ENCODE measurements at places on chromosomes 13 and 19. TPM values are rescaled to one million over a fixed set of nuclear protein-coding genes. Genes with fewer than 3 reads are reported as not detected.

DNA sequence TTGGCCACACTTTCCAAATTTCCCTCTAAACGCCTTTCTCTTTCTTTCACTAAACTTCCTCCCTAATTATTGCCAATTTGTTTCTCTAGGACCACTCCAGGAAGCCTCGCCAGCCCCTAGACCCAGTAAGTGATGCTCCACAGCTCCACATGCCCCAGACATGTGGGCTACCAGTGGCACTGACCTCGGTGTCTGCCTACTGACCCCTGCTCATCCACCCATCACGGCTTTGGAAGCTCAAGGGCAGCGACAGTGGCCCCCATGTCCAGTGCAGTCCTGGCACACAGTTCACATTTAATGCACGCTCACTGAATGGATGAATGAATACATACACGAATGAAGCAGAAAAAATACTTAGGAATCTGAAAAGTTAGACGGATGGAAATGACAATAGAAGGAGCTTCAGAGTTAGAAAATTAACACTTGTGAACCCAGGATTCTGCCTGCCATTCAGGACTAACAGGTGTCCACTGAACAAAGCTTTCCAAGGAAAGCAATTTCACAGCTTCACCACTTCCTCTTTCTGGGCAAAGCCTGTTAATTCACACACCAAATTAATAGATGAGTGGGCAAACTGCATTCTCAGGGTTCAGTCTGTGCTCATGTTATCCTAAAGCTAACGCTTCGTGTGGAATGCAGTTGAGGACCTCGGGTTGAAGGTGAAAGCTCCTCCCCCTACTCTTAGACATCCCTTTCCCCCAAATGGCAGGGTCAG lies 50.9 kb downstream of the CCDC70 start:
- DNase-seq, result no peak

DNA sequence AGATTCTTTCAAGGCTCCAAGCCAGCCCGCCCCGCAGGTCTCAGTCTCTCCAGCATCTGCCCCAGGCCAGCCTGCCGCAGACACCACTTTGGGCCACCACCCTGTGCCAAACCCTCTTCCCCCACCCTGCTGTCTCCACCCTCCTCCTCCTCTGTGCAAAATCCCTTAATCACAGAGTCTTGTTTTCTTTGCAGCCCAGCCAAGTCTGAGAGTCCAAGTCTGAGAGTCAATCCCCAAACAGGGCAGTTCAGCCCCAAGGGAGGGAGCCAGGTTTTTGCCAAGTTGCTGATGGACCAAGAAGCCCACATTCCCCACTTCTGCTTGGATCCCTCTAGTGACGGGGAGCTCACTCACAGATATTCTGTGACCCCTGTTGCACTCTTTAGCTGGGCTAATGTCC lies 3.1 kb downstream of the ADAMTS10 start:
- peak; percentile 78 for DNase-seq

- DNase-seq, result no peak
Observed at GRCh38 chr19:44720945-44721344, 22.0 kb downstream of the CEACAM16 start.

DNA sequence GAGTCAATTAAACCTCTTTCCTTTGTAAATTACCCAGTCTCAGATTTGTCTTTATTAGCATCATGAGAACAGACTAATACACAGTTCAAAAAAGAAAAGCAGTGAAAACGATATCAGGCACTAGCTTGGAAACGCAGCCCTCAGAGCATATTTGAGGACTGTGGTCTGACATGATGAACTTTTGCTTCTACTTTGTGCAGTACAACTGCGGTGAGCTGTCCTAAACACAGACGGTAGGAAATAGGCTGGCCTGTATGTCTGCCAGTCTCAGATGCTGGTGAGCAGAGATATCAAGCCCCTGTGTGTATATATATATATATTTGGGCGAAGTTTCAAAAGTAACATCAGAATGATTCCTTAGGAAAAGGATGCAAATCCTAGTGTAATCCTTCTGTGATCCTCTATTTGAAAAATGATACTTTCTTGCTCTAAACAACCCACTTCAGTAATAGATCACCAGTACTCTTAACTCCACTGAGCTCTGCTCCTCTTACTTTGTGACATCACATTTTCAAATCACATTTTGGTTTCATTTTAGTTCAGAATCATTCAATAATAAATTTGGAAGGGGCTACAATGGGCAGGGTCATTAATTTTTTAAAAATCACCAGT lies 74.4 kb downstream of the TNFRSF19 start:
- DNase-seq, result peak; percentile 90

DNA sequence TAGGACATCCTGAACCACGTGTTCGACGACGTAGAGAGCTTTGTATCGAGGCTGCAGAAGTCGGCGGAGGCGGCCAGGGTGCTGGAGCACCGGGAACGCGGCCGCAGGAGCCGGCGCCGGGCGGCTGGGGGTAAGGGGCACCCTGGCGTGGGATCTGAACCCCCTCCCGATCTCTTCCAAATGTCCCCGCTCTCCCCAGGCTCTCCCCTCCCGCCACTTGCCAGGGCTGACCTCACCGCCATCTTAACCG lies 6.0 kb downstream of the EPS8L1 start:
- DNase-seq, result no peak

GRCh38 chr13:110297011-110297410 lies 9.9 kb downstream of the COL4A1 start:
- no peak for DNase-seq

- DNase-seq, result no peak
Observed at GRCh38 chr13:73635166-73635787, 498.9 kb downstream of the KLF12 start.

- DNase-seq, result peak; percentile 82
Observed at GRCh38 chr13:42594481-42595252, 20.7 kb downstream of the TNFSF11 start.

GRCh38 chr13:32940601-32941000 lies 75.6 kb upstream of the KL start:
- peak; percentile 89 for DNase-seq

GRCh38 chr19:50252111-50252886 lies 48.9 kb downstream of the MYH14 start:
- DNase-seq, result no peak

DNA sequence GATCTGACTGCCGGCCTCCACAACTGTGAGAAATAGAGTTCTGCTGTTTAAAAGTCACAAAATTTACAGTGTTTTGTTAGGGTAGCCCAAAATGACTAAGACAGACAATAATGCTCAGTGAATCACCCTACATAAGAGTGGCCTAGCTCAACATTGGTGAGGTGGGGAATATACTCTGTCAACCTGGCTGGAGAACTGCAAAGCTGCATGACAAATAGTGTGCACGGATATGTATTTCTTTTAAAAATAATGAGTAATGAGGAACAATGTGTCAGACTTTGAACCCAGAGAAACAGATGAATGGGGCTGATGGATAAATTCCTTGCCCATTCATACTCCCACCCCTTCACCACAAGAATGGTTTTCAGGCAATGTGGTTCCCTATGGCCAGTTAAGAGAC lies 372.4 kb downstream of the SUCLA2 start:
- no peak for DNase-seq

- DNase-seq, result no peak
Observed at GRCh38 chr13:110565296-110565695, 3.8 kb upstream of the RAB20 start.

DNA sequence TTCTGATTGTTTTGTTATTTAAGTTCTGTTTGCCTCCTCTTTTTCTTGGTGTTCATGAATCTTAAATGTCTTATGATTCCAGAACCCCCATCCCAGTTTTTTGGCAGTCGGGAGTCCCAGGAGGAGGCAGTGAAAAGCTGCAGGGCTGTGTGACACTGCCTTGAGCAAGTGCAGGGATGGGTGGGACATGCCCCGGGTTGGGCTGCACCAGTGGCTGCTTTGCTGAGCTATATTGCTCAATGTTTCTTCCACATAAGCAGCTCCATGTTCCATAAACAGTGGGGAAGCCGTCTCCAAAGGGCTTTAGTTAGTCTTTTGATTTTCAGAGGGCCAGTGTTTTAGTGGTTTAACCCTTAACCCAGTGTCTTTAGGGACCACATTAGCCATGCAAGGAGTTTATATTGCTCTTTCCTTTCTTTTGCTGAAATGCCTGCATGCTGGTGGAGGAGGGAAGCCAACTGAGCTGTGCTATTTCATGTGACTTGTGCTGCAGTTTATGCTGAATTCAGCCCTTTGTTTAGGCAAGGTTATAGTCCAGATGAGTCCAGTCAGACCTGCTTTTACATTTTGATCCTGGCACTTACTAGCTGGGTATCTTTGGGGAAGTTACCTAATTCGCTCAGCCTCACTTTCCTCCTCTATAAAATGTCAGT lies 13.1 kb downstream of the ATP8A2 start:
- DNase-seq, result no peak

DNA sequence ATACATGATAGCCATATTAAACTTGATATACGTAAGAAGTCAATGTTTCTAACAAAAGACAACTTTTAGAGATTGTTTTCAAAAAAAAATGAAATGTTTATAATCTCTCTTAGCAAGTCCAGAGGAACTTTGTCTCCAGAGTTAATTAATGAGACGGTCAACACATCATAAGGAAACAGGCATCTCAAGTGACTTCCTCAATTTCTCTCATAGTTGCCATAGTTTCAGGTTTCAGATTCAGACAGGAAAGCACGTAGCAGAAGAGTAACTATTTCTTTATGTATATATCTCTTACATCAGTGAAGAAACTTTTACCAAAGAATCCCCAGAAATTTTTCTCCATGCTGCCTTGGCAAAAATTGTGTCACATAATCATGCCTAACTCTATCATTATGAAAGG lies 159.6 kb upstream of the ATXN8OS start:
- peak; percentile 19 for DNase-seq

DNA sequence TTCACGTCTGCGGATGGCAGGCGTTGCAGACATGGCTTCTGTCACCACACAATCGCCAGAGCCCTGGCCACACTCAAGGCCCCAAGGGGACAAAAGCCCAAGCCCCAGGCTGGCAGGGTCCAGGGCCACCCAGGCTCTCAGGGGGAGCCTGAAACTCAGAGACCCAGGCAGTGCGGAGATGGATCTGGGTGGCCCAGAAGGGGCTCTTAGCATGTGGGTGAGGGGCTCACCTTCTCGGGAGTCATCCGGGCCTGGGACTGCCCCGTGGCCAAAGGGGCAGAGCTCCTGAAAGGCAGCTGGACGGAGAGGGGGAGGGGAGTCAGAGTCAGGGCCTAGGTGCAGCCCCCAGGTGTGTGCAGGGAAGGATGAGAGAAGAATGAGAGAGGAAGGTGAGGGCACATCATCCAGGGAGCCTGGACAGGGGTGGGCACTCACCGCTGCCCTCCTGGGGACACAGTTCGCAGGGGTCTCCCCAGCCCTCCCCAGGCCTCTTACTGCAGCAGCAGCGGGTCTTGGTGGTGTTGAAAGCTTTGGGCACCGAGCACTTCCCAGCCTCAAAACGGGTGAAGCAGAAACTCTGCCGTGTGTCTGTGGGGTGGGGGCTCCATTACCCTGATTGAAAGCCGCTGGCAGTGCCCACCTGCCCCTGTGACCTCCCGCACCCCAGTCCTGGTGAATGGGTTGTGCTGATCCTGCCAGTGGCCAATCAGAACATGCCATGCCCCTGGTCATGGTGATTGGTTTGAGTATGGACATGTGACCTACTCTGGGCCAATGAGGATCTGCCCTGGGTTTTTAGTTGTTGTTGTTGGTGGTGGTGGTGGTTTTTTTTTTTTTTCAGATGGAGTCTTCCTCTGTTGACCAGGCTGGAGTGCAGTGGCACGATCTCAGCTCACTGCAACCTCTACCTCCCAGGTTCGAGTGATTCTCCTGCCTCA lies 37.4 kb downstream of the CCL25 start:
- no peak for DNase-seq

GRCh38 chr19:55406826-55407549 lies 600 bp downstream of the UBE2S start:
- DNase-seq, result no peak

- DNase-seq, result no peak
Observed at GRCh38 chr19:6126335-6126974, 9.0 kb upstream of the ACSBG2 start.

DNA sequence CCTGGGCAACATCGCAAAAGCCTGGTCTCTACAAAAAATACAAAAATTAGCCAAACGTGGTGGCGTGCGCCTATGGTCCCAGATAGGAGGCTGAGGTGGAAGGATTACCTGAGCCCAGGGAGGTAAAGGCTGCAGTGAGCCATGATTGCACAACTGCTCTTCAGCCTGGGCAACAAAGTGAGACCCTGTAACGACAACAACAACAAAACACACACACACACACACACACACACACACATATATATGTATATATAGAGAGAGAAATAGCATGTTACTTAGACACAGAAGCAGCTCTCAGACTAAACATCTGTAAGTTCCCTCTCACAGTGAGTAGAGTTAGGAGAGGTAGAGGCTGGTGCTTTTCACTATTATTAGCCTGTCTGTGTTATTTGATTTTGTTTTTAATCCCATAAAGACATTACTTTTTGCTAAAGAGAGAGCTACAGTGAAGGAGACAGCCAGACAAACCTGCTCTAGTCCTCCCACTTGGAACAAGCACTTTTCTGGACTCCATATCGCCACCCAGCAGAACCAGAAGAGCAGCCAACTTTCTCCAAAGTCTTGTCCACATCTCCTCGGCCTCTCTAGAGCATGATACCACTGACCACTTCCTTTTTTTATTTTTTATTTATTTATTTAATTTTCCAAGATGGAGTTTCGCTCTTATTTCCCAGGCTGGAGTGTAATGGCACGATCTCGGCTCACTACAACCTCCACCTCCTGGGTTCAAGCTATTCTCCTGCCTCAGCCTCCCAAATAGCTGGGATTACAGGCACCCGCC lies 2.8 kb upstream of the LIN7B start:
- DNase-seq, result no peak

DNA sequence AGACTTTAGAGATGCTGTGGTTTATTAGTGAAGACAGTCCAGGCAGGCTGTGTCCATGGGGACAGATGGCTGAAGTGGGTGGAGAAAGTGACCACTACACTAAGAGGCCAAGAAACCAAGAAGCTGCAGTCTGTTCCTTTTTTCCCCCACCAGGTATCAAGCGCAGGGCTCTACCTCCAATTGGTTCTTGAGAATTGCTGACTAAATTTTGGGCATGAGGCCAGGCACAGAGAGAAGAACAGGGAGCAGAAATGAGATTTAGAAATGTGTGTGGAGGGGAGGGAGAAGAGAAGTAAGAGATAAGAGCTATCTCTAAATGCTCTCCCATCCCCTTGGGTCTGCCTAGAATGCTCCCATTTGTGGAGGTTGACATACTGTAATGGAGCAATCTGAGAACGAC lies 12.3 kb upstream of the CYSLTR2 start:
- no peak for DNase-seq

DNA sequence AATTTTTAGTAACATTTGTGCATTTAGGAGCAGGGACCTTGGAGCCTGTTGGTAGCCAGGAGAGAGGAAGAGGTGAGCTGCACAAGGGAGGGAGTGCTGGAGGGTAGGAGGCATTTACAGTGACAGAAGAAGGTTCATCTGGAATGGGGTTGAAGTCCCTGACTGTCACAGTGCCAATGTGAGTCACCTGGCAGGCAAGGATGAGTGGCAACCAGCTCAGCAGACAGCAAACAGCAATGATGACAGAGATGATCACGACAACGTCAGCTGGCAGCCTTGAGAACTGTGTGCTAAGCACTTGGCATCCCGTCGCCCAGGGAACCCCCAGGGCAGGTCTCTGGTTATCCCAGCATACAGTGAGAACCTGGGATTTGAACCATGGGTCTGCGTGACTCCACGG lies 2.6 kb downstream of the OR10H5 start:
- no peak for DNase-seq

GRCh38 chr13:57716295-57716694 lies 84.8 kb downstream of the PCDH17 start:
- no peak for DNase-seq

Gene SIGLEC5
- total RNA-seq, result not detected

Gene NBEA
- total RNA-seq, result 37.1 TPM

Gene PEAK3
- total RNA-seq, result 0.24 TPM

Gene SPACA4
- not detected for total RNA-seq

Gene LSM7
- 76.6 TPM for total RNA-seq

Gene OBI1
- 18.1 TPM for total RNA-seq

Gene GJB6
- total RNA-seq, result 3.6 TPM

Gene WDR88
- not detected for total RNA-seq

Gene PGLYRP2
- total RNA-seq, result not detected
